ENCODE measurements at places on chromosomes 11 and 22.

GRCh38 chr11:115180272-115180671 is 323.9 kb downstream of the CADM1 start:
- no peak for DNase-seq

- DNase-seq = no peak
Observed at GRCh38 chr11:83778596-83778995, 492.4 kb upstream of the CCDC90B start.

- no peak for DNase-seq
Observed at GRCh38 chr22:39301926-39302325, 17.5 kb downstream of the RPL3 start.

- DNase-seq = no peak
Observed at GRCh38 chr22:34501366-34501965, 564.5 kb upstream of the ISX start.

DNA sequence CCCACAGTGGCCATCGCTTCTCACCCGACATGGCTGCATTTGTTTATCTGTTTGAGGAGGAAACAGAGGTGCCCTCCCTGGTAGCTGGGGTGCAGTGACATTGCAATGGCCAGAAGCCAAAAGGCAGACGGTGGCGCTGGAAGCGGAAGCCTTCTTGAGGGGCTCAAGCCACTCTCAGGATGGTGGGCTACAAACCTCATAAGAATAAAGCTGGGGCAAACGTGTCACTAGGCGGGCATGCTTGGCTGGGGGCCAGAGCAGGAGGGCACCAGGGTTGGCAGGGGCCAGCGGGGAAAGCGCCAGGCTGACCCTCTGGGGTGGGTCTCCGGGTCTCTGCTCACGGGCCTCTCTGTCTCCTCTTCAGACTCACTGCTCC is 12.6 kb downstream of the TNNT3 start:
- no peak for DNase-seq

DNA sequence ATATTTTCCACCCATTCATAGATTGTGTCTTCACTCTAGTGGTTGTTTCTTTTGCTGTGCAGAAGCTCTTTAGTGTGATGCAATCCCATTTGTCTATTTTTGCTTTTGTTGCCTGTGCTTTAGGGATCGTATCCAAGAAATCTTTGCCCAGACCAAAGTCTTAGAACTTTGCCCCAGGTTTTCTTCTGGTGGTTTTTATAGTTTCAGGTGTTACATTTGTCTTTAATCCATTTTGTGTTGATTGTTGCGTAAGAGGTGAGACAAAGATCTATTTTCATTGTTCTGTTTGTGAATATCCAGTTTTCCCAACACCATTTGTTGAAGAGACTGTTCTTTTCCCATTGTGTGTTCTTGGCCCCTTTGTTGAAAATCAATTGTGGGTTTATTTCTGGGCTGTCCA is 6.4 kb downstream of the IL10RA start:
- no peak for DNase-seq

- DNase-seq = no peak
Observed at GRCh38 chr22:50551160-50551752, 5.6 kb downstream of the KLHDC7B start.
